ENCODE measurements at places on chromosomes 1 and 21. TPM values are rescaled to one million over a fixed set of nuclear protein-coding genes. Genes with fewer than 3 reads are reported as not detected.

GRCh38 chr1:44267438-44267837, 54.2 kb downstream of the DMAP1 start:
- no peak for DNase-seq

GRCh38 chr1:173113015-173113741, 62.4 kb upstream of the TNFSF18 start:
- no peak for DNase-seq

GRCh38 chr1:8212580-8213031, 105.3 kb upstream of the SLC45A1 start:
- DNase-seq: no peak

DNA sequence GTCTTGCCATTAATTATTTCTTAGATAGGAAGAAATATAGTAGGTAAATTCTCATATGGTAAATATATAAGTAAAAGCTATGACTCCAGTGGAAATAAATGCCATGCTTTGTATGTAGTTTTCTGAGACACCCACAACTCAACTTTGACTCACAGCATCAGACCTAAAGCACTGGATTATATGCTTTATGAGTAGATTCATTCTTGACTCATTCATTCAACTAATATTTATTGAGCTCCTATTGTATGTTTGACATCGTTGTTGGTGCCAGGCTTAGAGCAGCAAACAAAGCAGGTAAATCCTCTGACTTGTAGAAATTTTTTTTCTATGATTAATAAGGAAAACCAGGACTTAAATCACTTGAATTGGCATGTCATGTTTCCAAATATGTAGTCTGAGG, 211.4 kb downstream of the PTPRC start:
- no peak for DNase-seq

DNA sequence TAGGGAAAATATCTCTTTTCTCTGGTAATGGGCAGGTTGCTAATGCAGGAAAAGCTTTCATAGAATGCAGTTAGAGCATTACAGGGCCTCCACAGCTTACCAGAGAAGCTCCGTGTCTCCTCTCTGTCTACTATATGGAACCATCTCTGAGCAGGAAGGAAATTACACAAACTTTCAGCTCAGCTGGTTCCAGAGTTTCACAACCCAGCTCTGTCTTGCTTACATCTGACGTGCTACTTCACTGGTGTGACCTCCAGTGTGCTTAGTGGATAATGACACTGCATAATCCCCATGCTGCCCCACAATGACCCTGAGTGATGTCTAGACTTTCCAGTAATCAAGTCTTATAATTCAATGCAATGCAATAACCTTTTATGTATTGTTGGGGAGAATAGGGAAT, 4.3 kb upstream of the FGGY start:
- peak; percentile 73 for DNase-seq

DNA sequence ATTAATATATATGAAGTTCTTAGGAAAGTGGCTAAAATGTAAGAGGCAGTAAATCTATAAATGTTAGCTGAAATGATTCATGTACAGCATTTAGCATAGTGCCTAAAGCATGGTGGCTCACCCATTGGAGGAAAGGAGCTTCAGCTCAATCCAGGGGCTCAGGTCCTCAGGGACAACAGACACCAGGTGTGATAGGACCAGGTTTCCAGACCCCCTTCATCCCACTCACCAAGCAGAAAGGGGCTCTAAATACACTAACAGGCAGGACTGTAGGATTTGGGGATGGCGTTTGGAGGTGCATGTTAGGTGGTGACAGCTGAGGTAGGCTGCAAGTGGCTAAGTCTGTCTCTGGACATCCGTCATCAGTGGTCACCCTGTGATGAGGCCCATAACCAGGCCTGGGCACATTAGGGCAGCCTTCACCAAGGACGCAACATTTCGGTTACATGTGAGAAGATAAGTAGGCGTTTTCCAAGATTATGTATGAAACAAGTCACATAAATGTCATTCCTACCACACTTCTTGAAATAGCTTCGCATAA, 233.1 kb downstream of the C1orf94 start:
- no peak for DNase-seq

GRCh38 chr1:234748066-234748465, 138.1 kb upstream of the IRF2BP2 start:
- no peak for DNase-seq

- no peak for DNase-seq
These were observed 29.7 kb downstream of the SLC45A1 start for GRCh38 chr1:8347635-8348034.

DNA sequence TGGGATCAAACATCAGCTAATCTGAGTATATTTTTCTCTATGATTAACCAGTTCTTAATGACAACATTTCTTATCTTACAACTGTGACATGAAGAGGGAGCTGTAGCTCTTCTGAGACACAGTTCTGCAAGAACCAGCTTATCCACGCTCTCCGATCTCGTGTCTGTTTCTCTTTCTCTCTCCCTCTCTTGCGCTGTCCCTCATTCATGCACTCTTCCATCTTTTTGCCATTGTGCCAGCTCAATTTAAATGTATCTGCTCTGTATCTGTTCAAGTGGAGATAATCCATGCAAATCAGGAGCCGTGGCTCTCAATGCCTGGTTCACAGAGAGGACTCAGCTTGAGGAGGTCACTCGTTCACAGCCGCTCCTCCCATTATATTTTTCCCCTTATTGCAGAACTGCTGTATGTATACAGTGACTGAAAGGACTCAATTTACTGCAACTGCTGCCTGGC, 494.7 kb upstream of the ADGRL2 start:
- DNase-seq: no peak

DNA sequence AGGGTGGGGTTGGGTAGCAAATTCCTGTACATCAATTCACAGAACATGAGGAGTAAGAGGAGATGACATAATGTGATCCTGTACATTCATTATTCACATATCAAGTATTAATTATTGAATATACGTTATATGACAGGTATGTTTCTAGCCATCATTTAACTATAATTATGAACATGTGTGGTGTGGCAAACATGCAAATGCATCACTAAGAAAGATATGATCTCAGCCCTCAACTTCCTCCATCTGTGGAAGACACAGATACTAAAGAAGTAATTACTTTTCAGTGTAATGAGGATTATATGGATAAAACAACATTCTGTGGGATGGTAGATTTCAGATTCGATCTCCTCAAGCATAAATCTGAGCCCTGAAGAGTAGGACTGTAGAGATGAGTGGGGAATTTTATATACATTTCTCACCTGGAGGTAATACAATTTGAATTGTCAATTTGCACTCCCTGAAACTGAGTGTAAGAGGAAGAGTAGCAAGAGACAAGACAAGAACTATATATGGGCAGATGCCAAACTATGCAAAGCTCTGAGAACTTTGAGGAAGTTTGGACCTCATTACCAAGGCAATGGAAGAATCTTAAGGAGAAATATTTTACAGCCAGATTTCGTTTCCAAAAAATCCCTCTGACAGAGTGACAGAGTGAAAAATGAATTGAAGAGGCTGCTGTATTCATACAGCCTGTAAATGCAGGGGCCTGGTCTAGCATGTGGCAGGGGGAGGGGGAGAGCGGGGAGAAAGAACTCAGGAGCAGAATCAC, 275.5 kb downstream of the TPR start:
- no peak for DNase-seq

DNA sequence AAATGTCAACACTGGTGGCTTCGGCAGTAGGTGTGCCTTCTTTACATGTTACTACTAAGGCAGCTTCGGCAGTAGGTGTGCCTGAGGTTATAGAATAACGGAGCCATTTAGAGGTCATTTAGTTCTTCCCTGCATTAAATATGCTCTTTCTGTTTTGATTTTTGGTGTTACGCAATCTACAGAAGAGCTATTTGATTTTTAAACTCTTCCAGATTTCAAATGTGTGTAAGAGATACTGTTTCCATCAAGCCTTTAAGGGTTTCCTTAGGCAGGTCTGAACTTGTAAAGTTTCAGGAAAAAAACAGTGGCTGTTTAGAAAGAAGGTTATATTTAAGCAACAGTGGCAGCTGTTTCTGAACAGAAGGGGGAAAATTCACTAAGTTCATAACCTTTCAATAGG, 54.8 kb downstream of the PIK3R3 start:
- no peak for DNase-seq

DNA sequence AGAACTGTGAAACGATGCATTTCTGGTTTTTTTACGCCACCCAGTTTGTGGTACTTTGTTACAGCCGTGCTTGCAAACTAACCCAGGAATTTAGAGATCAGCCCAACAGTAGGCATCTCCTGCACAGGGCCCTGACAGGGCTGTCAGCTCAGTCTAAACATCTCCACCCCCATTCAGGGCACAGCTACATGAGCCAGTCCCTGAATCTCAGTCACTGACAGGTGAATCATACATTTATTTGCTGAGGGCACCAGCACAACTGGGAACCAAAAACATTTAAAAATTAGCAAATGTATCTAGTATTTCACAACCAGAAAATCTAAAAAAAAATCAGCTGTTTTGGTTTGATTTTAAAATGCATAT, 30.7 kb downstream of the PRDX6 start:
- DNase-seq: no peak

DNA sequence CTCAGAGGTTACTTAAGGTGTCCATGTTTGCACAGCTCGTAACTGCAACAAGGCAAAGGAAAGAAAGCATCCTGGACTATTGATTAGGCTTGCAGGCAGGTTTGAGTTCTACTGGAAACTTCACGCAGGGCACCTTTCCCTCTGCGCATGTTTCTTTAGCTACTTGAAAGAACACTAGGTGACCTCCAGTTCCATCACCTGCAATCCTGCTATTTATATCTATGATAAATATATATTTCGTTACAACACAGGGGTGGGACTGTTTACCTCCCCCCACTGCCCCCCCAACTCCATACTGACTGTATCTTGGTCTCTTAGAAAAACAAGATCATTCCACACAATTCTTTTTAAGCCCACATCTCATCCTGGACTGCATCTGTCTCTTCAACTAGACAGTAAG, 12.1 kb downstream of the SSBP3 start:
- DNase-seq: no peak

DNA sequence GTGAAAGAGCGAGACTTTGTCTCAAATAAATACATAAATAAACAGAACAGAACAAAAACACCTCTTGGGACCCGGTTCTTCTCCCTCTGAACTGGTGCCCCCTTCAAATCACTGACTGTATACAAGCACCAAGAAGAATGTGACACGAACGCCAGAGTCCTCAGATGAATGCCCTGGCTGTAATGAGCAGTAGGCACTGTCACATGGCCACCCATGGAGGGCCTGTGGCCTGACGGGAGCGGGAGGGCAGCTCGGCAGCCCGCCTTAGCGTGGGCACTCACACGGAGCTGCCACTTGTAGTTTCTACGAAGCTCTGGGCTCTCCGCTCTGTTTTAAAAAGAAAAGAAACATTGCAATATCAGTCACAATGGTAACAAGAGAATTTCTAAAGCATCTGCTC, 146.0 kb downstream of the PEX14 start:
- DNase-seq: peak; percentile 32

DNA sequence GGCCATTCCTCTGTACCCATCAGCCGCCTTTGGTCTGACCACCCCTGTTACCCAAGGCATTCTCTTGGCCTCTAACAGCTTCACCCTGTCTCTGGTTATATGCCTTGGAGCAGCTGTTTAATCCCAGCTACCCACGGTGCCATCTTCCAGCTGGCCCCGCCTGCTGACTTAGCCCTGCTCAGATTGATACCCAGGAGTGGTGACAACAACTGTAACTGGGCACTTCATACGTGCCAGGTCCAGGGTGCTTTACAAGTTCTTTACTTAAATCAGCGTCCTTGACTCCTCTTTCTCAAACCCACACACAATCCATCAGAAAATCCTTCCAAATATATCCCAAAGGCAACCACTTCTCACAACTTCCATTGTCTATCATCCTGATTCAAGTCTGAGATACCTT, 37.2 kb upstream of the HMGB4 start:
- DNase-seq: no peak

GRCh38 chr1:93707956-93708355, 26.3 kb upstream of the BCAR3 start:
- no peak for DNase-seq

CEP104 gene
- total RNA-seq: 26.0 TPM

ANKRD45 gene
- total RNA-seq: 0.71 TPM

RHBG gene
- not detected for total RNA-seq

C1QTNF12 gene
- 1.9 TPM for total RNA-seq

PTPRF gene
- total RNA-seq: 38.2 TPM

TNFRSF8 gene
- 0.71 TPM for total RNA-seq

NAV1 gene
- 17.1 TPM for total RNA-seq

LORICRIN gene
- not detected for total RNA-seq
